Suppressor macrophage treated with lipopolysaccharide for 1 hour (primary cell): ENCODE measurements at places on chromosomes 4 and X.
A peak's percentile ranks its signal among the peaks of the same experiment; 100 is the strongest.

DNA sequence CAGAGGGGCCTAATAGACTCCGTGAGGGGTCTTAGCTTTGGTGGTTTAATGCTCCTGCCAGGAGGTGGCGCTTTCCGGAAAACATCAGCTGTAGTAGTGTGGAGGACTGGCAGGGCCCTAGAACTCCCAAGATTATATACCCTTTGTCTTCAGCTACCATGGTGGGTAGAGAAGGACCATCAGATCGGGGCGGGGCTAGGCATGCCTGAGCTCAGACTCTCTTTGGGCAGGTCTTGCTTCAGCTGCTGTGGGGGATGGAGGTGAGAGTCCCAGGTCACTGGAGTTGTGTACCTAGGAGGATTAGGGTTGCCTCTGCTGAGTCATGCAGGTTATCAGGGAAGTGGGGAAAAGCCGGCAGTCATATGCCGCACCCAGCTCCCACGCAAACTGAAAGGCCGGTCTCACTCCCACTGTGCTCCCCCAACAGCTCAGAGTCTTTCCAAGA is 63.0 kb upstream of the AGA start:
- DNase-seq: no peak

GRCh38 chr4:78185117-78185516 is 128.0 kb downstream of the FRAS1 start:
- DNase-seq: no peak

DNA sequence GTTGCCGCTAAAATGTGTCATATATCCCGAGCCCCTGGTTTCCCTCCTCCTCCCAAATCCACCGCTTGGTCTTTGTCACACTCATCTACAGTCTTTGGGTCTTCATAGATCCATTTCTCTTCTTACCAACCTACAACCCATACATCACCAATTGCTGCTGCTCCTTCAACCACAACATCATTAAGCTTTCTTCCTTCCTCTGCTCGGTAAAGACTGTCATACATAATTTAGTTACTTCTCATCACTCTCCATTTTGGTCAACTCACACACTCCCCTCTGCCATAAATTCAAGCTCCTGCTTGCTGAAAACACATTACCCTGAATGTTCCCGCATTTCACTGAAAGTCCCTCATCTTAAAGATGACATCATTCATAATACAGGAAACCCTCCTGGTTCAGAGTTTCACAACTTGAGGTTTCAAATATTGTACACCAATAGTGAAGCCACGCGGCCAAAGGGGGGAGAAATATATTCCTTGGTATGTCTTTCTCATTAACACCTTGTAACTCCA is 1.7 kb upstream of the DCTD start:
- DNase-seq: peak; percentile 65

GRCh38 chrX:154829926-154830442 is 4.5 kb downstream of the SMIM9 start:
- DNase-seq: no peak

GRCh38 chr4:122747883-122748282 is 15.4 kb downstream of the BBS12 start:
- peak; percentile 72 for DNase-seq

DNA sequence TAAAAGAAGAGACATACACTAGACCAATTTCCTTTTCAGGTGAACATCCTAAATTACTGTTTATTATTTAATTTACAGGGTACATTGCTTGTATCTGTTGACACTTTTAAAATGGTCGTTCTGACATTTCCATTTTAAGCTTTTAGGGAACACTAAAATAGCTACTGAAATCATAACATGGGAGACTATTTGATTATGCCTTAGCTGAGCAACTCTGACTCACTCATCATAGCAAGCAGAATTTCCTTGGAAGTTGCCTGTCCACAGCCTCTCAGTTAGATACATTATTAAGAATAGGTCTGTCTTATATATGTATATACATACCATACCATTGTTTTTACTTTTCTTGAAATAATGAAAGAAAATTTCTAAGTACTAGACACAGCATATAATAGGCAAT is 22.0 kb downstream of the GUCY1B1 start:
- DNase-seq: no peak

DNA sequence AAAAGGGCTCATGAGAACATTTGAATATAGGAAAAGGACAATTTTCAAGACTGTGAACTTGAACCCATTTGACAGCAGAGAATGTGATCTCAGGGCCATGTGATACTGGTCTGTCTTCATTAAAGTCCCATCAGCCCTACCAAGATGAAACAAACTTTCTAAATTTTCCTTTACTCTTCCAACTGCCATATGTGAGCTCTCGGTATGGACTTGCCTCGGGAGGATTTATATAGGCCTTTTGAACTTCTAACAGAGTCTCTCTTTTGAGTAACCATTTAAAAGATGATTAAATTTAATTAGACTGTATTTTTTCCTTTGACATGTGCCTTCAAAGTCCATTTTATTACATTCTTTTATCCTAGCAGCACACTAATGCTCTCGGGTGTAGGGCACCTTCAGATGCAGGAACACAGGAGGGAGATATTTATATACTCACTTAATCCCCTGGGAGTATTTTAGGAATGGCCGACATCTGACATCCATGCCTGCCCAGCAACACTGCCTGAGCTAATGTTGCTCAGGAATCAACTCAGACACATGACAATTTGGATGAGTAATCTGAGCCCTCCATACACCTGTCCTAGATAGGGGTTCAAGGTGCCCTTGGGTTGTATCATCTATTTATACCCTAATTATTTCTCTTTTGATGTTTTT is 155.0 kb downstream of the SLC7A11 start:
- no peak for DNase-seq

- DNase-seq: peak; percentile 88
These were observed 867 bp downstream of the TIFA start for GRCh38 chr4:112284662-112285411.

GRCh38 chr4:64781737-64782326 is 372.6 kb upstream of the TECRL start:
- DNase-seq: peak; percentile 23

GRCh38 chr4:137452799-137453198 is 79.5 kb downstream of the PCDH18 start:
- no peak for DNase-seq

GRCh38 chrX:1534301-1535168 is 2.5 kb downstream of the P2RY8 start:
- no peak for DNase-seq

DNA sequence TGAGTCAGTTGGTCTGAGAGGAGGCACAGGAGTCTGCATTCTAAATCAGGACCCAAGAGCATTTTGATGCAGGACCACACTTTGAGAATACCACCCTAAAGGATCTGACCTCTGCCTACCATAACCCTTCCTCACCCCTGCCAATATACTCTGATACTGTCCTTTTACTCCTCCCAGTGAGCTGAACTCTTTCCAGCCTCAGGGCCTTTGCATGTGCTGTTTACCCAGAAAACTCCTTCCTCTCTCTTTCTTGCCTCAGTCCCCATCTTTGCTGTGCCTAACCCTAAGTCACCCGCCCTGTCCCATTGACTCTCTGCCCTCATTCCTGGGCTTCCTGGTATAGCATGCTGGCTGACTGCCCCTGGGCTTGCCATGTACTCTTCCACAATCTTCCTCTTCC is 54.7 kb downstream of the OCRL start:
- no peak for DNase-seq

GRCh38 chrX:129783291-129783713 is 3.6 kb downstream of the SASH3 start:
- no peak for DNase-seq

GRCh38 chr4:40579983-40580382 is 49.7 kb downstream of the RBM47 start:
- peak; percentile 41 for DNase-seq

DNA sequence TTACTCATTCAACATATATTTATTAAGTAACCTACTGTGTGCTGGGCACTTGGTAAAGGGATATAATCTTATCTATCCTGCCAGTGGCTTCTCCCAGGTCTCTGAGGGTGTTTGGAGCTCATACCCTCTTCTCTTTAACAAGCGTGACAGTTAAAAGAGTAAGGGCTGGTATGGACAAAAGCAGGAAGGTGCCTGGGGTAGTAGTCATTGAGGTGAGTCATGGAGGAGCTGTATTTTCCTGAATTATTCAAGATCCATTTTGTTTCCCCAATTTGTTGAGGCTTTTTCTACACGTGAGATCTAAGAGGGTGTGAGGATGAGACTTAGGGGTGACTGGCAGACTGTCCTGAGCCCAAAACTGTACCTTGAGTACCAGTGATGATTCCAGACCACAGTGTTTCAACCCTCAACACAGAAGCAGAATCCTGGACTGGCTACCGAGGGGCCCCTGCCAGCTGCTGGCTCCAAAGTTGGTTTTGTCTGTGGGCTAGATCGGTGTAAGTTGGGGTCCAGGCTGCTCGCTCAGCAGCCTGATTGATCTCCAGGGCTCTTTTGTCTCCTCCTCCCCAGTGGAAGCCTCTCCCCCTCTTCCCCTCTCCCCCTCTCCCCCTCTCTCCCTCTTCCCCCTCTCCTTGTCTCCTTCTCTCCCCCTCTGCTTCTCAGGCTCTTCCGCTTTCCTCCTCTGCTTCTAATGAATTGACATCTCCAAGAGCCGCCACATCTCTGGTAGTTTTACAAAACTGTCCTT is at the start of gene DRP2:
Gene DRP2, plus strand, starts transcription at position 671 of the 748 bp plus-strand sequence. CDS start 11,862 bp downstream, outside the sequence.
- peak; percentile 1 for DNase-seq

- DNase-seq: no peak
These were observed 47.5 kb upstream of the SCRG1 start for GRCh38 chr4:173446416-173446815.

- no peak for DNase-seq
These were observed 84.6 kb upstream of the DHX15 start for GRCh38 chr4:24668956-24669355.

GRCh38 chrX:51955200-51955599 is 61.8 kb downstream of the MAGED1 start:
- no peak for DNase-seq

DNA sequence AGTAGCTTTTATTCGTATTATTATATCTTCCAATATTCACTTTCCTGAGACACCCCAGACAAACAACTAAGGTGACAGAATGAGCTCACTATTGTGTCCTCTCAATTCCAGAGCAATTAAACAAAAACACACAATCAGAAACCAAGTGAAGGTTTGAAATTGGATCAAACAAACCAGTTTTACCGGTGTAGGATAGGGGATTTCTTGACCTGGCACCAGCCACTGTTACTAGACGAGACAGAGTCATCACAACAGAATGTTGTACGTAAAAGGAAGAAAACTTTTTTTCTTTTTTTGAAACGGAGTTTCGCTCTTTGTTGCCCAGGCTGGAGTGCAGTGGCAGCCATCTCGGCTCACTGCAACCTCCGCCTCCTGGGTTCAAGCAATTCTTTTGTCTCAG is 43.7 kb downstream of the LDOC1 start:
- no peak for DNase-seq

- peak; percentile 78 for DNase-seq
These were observed 32.4 kb upstream of the REPS2 start for GRCh38 chrX:16914058-16914457.

- no peak for DNase-seq
These were observed 528.2 kb upstream of the FAT1 start for GRCh38 chr4:187251896-187252295.

- peak; percentile 40 for DNase-seq
These were observed 50.6 kb upstream of the STARD8 start for GRCh38 chrX:68596871-68597270.

GRCh38 chr4:183557611-183558010 is 52.8 kb downstream of the ING2 start:
- no peak for DNase-seq

GRCh38 chrX:37330642-37331041 is 18.5 kb upstream of the PRRG1 start:
- DNase-seq: no peak

DNA sequence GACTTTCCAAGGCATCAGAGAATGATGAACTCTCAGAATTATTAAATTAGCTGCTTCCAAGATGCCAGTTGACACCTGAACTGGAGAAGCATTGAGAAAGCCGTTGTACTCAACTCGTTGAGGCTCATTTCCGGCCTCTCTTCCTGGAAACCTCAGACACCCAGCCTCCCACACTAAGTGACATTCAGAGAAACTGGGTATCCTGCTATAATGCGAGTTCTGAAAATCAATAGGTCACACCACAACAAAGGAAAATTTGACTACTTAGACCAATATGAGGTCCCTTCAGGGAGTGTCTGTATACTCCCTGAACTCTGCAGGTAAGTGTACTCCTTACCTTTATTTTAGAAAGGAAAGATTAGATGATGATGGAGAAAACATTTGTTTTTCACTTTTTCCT is 51.2 kb downstream of the ENPEP start:
- no peak for DNase-seq

GRCh38 chrX:127708155-127708554 is 344.0 kb downstream of the ACTRT1 start:
- no peak for DNase-seq

- DNase-seq: no peak
These were observed 54.5 kb downstream of the HTRA3 start for GRCh38 chr4:8323947-8324555.

GRCh38 chr4:186669159-186669731 is 54.4 kb downstream of the FAT1 start:
- DNase-seq: peak; percentile 2

- DNase-seq: peak; percentile 75
These were observed 110.1 kb upstream of the VEGFC start for GRCh38 chr4:176902710-176903323.

GRCh38 chrX:85619962-85620361 is 240.5 kb upstream of the POF1B start:
- DNase-seq: no peak

DNA sequence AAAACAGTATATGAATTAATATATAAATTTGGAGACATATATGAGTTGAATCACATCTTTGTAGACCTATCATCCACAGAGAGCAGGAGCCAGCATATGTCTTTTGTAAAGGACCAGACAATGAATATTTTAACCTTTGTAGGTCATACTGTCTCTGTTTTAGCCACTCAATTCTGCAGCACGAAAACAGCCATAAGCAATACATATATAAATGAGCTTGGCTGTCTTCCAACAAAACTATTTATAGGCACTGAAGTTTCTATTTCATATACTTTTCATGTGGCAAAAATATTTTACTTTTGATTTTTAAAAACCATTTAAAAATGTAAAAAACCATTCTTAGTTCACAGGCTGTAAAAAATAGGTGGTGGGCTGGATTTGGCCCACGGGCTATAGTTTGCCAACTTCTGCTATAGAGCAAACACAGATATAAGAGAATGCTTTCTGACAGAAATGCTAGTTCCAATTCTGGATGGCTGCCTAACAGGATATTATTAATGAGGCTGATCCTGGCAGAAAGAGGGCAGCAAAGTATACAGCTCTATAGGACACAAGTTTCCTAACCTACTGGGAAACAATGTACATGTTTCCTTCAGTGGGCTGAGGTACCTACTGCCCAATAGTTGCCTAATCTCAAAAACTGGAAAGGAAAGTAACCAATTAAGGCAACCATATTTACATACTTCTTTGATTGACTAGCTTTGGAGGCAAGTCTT is 58.1 kb upstream of the UCP1 start:
- no peak for DNase-seq

DNA sequence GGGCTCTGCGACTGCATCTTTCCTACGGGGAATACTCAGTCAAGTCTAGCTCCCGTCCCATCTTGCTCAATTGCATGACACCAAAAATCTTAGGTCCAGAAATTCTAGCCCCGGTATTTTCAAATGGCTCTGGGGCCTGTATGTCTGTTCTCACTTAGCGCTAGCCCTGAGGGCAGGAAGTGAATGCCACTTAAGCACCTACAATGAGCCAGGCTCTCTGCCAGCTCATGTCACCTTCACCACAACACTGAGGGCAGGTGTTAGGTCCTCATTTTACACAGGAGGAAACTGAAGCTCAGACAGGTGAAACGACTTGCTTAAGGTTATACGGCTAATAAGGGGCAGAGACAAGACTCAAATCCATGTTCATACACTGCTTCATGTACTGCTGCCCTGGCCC is 282.8 kb downstream of the PPP1R2C start:
- no peak for DNase-seq

- DNase-seq: no peak
These were observed 37.7 kb downstream of the ARHGAP24 start for GRCh38 chr4:85512446-85513205.

- no peak for DNase-seq
These were observed 244.5 kb upstream of the PITX2 start for GRCh38 chr4:110867251-110867960.
